ENCODE measurements at places on chromosomes 13 and 19.

DNA sequence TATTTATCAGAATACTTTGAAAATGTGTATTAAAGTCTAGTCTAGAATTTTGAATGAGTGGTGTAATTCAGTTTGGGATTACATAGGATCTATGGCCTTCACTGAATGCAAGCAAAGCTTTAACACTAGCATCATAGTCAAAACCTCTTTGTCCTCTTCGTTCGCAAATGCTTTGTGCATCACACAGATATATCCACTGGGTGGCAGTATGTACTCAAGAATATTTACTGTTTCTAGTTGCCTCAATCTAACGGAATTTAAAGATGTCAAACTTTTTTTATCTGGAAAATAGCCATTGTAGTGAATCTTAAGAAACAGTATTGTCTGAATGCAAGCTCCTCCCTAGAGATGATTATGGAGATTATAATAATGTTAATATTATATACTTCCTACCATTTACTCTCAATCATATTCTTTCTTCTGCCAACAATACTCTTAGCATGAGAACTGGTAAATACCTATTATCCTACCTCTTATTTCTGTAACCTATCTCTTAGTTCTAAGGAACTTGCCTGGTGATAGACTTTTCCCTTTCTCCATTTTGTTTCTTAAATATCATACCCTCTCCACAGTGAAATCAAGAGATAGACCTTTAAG lies 25.8 kb downstream of the LACC1 start:
- peak; percentile 31 for DNase-seq

DNA sequence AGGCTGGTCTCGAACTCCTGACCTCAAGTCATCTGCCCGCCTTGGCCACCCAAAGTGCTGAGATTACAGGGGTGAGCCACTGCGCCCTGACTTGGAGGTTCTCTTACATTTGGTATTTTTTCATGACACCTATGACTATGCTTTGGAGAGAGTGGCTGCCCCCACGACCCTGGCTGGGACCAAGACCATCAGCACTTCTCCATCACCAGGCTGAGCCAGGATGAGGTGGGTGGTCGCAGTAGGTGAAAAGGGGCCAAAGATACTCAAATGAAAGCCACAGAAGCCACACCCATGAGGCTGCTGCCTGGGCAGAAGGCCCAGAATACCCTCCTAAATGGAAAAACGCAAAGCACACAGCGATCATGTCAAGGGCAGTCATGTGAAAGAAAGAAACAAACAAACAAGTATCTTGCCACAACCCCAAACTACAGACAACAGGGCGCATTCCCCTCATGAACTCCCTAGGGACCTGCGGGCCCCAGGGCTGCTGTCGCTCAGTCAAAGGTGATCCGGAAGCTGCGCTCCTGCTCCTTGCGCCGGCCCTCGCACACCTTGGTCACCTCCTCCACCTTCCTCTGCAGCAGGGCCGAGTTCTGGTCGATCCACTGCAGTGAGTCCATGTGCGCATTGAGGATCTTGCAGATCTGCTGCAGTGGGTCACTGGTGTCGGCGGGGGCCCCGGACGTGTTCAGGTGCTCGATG lies 11.2 kb upstream of the IL4I1 start:
- DNase-seq: no peak

DNA sequence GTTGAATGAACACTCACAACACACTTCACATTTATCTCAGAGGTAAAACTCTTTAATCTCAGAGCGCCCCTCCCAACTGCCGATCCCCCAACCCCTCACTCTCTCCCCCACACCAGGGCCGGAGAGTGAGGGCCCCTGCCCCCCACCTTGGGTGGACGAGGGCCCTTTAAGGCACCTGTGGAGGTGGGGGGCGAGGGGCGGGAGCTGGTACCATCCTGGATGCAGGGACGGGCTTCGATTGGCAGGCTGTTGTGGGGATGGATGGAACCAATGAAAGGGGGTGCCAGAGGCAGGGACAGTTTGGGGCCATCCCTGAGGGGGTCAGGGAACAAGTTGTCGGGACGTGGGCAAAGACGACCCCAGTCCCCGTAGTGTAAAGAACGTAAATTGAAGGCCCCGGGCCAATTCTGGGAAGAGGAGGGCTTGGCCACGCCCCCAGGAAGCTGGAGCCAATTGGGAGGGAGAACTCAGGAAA lies 1.7 kb upstream of the PNKP start:
- DNase-seq: no peak

DNA sequence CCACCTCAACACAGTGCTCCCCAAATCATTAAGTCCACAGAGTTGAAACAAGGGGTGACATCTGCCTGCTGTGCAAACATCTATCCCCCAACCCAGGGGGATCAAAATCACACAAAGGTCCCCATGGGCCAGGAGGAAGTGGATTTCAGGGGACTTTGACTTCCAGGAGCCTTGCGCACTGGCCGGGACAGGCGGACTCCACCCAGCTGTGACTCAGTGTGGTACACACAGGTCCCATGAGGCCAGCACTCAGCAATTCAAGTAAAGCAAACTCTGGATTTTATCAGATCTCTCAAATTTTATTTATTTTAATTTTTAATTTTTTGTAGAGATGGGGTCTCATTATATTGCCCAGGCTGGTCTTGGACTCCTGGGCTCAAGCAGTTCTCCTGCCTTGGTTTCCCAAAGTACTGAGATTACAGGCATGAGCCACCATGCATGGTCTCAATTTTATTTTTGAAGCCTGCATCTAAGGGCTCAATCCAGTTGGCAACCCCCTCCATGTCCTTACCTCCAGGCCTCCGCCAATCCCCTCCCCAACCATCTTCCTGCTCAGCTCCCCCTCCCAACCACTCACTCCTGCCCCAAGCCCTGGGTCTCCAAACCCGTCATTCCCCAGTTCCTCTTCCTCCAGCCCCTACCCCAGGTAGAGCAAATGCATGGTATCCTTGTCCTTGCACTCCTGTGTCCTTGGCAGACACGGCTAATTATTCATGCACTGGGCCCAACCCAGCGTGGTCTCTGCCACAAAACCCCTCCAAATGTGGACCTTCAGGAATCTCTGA lies 18.2 kb downstream of the ARHGAP33 start:
- no peak for DNase-seq

GRCh38 chr13:22081430-22081829 lies 410.6 kb downstream of the FGF9 start:
- no peak for DNase-seq

DNA sequence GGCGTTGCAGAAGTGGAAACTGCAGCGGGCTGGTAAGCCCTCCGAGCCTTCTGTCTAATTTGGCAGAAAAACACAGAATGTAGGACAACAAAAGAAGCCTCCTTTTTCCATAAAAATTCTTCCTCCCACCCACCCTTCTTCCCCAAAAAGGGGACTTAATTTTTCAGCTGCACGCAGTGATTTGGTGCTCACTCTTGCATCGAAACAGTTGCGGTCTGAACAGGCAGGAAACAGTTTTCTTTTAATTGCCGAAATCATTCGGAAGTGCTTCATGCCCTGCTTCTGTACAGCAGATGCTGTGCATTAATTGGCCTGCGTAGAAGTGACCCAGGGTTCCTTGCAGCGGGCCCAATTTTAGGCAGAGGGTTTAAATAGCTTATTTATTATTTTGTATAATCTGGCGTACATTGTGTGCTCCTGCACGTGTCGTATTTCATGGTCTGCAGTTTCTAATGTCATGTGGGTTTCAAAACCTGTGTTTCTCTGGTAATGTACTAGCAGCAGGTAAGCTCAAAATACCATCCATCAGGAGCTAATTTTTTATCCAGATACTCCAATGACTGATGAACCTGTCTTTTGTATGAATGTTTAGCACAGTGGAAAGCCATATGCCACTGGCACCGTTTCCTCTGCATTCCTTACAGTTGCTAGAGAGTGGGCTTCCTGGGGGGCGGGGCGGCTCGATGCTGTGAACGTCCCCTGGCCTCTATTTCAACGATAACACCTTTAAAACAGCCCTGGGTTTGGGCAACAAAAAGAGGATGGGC lies 66.6 kb downstream of the GGACT start:
- DNase-seq: no peak

GRCh38 chr13:60969656-60970055 lies 446.0 kb downstream of the PCDH20 start:
- no peak for DNase-seq

All from MM.1S (cell line).